Effector memory CD4-positive, alpha-beta T cell (primary cell): ENCODE measurements at places on chromosomes 3 and 15.

DNA sequence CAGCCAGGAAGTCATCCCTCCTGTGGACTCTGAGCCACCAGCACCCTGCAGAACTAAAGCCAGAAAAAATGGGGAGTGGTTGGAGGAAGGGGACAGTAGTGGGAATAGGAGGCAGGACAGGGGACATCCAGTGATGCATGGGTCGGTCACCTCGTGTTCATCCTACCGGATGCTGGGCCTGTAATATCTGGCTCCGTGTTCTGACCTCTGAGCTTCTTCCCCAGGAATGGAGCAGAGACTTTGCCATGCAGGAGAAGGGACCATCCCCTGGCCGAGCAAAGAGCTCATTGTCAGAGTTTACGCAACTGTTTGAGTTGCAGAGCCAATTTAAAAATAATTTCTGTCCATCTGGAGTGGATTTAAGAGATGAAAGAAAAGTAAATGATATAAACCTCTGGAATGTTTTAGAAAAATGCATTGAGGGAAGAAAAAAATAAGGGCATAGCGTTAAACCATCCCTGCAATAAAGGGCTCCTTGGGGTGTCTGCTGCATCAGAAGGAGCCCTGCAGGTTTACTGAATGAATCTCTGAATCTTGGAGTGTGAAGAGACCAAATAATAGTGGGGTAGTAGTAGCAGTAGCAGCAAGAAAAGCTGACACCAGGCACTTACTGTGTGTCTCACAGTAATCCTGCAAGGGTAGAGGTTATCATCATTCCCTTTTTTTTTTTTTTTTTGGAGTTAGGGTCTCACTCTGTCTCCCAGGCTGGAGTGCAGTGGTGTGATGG, 70.9 kb downstream of the AAGAB start:
- no peak for DNase-seq

DNA sequence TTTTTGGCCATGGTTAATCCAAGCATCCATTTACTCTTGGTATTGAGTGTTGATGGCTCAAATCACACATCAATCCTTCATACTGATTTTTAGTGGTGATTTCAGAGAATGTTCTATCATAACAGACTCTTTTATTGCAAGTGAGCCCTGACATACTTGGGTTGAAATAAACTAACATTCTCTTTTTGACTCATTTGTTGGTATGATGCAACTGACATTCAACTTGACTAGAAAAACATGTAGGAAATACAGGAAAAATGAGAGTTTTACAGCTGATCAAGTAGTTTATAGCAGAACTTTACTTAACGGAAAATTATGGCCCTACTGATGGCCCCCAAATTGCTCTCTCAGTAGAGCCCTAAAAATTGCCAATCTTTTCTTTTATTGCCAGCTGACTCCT, 173.9 kb upstream of the CD96 start:
- no peak for DNase-seq

DNA sequence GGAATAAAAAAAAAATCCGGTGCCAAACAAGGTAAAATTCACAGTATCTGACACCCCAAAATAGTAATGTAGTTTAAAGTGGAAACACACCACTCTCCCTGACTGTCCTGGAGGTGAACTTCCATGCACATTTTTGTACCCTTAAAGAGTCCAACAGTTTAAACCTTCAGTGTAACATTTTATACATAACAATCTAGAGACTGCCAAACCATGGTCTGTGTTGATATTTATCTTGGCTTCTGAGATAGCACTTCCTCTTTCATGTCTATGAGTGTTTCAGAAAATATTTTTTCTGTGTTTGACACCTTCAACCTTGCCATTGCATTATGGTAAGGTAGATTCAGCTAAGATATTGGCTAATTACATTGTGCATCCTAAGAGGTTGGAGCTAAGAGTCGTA, 13.9 kb downstream of the TMEM45A start:
- DNase-seq: no peak

DNA sequence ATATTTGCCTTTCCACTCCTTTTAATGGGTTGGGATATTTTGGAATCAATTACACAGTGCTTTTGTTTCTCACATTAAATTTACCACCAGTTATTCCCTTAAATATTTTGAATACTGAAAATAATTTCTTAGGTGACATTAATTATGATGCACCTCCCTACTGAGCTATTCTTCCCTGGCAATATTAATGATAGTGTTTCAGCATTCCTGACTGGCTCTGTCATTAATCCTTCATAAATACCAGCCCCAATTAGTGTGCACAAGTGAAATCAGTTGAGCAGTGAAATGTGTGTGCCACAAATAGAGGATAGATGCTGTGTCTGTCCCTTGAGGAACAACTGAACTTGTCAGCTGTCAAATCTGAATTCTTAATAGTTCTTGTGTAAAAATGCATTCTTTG, 304.0 kb downstream of the CACNA2D3 start:
- DNase-seq: no peak

DNA sequence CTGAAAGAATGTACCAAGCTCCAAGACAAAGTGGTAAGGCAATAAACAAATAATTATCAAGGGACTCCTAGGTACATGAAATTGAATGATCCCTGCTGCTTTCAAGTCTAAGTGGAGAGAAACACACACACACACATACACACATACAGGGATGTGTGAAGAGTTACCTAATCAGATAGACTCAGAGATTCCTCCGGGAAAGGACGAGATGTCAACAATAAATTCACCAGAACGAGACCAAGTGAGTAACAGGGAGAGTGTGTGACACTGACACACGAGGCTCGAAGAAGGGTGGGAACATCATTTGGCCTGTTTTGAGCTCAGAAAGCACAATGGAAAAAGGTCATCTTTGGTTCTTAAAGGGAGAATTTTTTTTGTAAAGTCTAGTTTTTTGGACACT, 13.4 kb downstream of the LRIG1 start:
- DNase-seq: no peak

DNA sequence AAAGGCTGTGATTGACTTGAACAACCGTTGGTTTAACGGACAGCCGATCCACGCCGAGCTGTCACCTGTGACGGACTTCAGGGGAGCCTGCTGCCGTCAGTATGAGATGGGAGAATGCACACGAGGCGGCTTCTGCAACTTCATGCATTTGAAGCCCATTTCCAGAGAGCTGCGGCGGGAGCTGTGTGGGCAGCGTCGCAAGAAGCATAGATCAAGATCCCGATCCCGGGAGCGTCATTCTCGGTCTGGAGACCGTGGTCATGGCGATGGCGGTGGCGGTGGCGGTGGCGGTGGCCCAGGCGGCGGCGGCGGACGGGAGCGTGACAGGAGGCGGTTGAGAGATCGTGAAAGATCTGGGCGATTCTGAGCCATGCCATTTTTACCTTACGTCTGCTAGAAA, 7.8 kb upstream of the NANOGP8 start:
- DNase-seq: no peak

GRCh38 chr3:127002195-127003174, 19.6 kb downstream of the PLXNA1 start:
- no peak for DNase-seq

GRCh38 chr15:61780278-61780980, 279.8 kb downstream of the VPS13C start:
- no peak for DNase-seq

- no peak for DNase-seq
Observed at GRCh38 chr3:44184319-44184953, 57.2 kb upstream of the TOPAZ1 start.

GRCh38 chr3:196202516-196202970, 8.7 kb downstream of the ZDHHC19 start:
- no peak for DNase-seq

- no peak for DNase-seq
Observed at GRCh38 chr15:71443538-71443937, 328.3 kb downstream of the THSD4 start.

GRCh38 chr3:102025606-102026270, 176.4 kb downstream of the NFKBIZ start:
- DNase-seq: no peak

- DNase-seq: no peak
Observed at GRCh38 chr3:177286034-177286433, 88.8 kb upstream of the TBL1XR1 start.

- no peak for DNase-seq
Observed at GRCh38 chr3:64918989-64919388, 231.2 kb upstream of the ADAMTS9 start.

DNA sequence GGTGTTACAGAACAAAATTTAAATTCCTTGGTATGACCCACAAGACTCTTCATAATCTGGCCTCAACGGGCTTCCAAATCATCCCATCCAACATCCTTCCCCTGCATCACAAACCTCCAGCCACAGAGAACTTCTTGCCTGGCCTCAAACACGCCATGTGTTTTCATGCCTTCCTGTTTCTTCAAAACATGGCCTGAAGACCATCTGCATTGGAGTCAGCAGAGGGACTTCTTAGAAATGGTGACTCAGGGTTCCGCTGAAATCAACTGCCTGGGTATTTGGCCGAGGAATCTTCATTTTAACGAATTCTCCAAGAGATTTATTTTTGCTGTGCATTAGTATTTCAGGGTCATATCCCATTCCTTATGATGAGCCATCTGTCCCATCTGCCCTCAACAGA, 138.1 kb upstream of the RAP2B start:
- DNase-seq: no peak

DNA sequence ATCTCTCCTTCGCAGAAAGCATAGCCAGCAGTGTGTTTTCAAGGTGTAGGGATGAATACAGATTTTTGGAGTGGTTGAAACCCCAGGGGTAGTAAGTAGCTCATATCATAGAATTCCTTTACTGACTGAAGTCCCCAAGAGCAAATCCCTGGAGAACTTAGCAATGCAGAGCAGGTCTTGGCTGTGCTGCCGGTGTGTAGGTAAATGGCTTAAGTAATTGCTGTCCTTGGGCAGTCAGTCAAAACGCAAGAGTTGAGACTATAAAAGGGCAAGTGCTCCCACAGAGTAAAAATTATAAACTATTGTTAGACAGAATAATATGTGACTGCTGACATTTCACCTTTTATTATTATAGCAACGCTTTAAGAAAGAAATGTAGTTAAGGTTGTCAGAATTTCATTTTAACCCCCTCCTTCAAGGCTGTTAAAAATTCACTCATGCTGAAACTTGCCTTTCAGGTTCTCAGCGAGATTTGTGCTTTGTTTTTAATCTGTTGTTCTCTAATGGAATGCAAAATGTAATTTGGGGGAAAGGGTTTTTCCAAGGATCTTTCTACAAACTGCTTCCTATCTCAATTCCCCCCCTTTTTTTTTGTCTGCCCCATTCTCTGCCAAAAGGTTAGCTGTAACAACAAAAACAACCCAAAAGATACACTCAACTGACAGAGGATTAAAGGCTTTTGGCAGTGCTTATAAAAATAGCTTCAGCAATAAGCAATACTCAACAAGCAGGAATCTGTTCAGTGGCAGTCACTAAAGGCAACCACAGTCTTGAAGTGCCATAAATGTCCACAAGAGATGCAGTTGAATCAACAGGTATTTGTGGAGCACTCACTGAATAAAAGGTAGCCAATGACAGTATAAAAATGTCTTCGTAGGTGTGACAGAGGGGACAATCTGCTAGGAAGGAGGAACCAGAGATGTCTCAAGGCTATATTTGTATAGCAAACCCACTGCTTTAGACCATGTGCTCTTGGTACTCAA, 105.3 kb downstream of the THRB start:
- DNase-seq: no peak

GRCh38 chr15:45583731-45584639, 3.2 kb upstream of the BLOC1S6 start:
- DNase-seq: no peak

GRCh38 chr15:90664650-90665287, 52.4 kb upstream of the BLM start:
- no peak for DNase-seq

- DNase-seq: no peak
Observed at GRCh38 chr3:53232641-53233377, 23.0 kb downstream of the TKT start.

DNA sequence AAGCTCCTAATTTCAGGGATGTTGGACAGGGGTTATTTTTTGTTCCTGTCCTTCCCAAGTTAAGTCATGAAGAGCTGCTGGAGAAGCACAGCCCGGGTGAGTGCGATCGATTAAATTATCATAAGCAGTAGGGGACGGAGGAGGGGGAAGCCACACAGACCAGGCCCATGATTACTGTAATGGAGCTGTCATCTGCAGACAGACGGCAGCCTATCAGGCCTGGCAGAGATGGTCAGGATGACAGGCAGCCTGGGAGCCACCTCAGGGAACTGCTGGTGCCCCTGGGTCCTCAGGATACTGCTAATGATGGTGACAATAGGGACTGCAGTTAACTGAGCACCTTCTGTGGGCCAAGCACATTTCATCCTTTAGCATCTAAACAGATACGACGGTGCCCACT, 147.7 kb downstream of the RAB11A start:
- DNase-seq: no peak

DNA sequence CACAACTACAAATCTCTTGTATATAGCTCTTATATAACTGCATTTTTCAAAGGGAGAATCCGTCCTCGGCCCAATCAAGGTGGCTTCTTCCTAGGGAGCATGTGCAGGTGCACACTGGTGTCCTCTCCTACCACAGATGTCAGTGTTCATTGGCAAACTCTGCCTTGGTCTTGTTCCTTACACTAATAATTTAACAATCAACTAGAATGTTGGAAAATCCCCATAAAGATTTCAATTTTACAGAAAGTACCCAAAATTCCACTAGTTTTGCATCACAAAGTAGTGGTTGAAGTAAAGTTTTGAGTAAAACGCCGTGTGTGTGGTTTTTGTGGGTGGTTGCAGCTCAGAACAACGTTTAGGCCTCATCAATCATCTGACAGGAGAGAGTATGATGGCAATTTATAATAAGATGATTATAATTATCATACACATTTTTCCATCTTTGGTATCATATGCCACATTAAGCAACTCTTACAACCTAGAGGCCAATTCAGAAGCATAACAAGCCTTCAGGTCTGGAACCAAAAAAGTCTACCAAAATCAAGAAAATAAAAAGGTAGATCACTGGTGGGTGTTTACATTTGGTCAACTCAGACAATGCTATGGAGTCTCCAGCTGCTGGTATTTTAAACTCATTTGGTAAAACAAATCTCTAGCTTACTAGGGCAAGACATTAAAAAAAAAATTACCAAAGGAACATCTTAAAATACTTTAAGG, 128.9 kb upstream of the BHLHE40 start:
- no peak for DNase-seq

- DNase-seq: no peak
Observed at GRCh38 chr3:177089110-177089509, 108.2 kb downstream of the TBL1XR1 start.

DNA sequence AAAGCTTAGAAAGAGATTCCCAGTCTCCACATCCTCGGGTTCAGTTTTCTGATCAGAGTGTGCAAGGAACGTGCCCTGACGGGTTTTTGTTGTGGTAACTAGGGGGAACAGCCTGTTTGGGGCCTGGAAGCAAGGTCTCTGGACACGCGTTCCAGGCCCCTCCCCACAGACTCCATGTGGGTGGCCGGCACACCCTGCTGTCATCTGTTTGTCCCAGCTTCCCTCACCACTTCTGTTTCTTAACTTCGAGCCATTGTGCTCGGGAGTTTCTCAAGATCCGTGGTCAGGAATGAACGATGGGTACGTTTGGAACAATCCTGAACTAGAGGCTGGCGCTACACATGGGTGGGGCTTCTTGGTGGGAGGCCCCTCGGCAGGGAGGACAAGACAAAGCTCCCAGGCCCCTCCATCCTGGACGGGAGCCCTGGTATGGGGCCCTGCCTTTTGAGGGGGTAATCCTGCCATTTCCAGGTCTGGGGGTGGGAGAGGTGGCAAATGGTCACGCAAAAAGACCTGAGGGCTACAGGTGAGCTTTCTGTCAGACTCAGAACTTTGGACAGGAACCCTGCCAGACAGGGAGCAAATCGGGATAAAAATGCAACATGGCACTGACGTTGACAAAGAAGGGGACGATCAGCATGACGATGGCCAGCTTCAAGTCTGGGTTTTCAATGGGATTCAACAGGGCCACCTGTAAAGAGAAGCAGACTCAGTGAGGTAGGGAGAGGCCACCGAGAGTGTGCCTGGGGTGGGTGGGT, 8.5 kb upstream of the MUSTN1 start:
- no peak for DNase-seq
